ENCODE measurements at places on chromosomes 3 and 15. TPM values are rescaled to one million over a fixed set of nuclear protein-coding genes. Genes with fewer than 3 reads are reported as not detected.

Gene C15orf62
- total RNA-seq, result not detected

Gene SERPINI2
- total RNA-seq, result not detected

Gene MESP1
- total RNA-seq, result 0.17 TPM

Gene SUSD5
- total RNA-seq, result 5.7 TPM

Gene SEMA6D
- total RNA-seq, result 4.9 TPM

Gene PLIN1
- total RNA-seq, result not detected

Gene CRABP1
- not detected for total RNA-seq

Gene CLDN16
- not detected for total RNA-seq

Gene RHOV
- total RNA-seq, result not detected

Gene GOLGA6B
- total RNA-seq, result under 0.01 TPM

Gene ADGRG7
- not detected for total RNA-seq

Gene ACTL6A
- 46.4 TPM for total RNA-seq

Gene MRAS
- total RNA-seq, result 29.1 TPM

Gene CCR9
- total RNA-seq, result not detected

Gene GRAMD2A
- 0.09 TPM for total RNA-seq

Gene NOP10
- 107 TPM for total RNA-seq

Gene CPN2
- not detected for total RNA-seq

Gene RAF1
- total RNA-seq, result 92.4 TPM

Gene MITF
- 16.7 TPM for total RNA-seq

Gene GPR149
- not detected for total RNA-seq

Gene HHLA2
- 0.09 TPM for total RNA-seq

Gene ATP10A
- 2.5 TPM for total RNA-seq

Gene HACL1
- total RNA-seq, result 18.7 TPM

Gene STRA6
- 0.79 TPM for total RNA-seq

Gene ARRDC4
- 7.7 TPM for total RNA-seq

Gene ZNF385D
- 1.5 TPM for total RNA-seq

Gene EPHA3
- 0.16 TPM for total RNA-seq

Gene ZNF660
- 2.1 TPM for total RNA-seq

Gene CNTN3
- total RNA-seq, result 0.17 TPM

Gene RAD51
- total RNA-seq, result 1.4 TPM

Gene PKM
- 2,310 TPM for total RNA-seq

Gene PIERCE2
- 0.60 TPM for total RNA-seq
